Stimulated activated CD4-positive, alpha-beta T cell treated with anti-CD3 and anti-CD28 coated beads, Interleukin-2, amount 100 ng/mL, for 48 hours (primary cell): ENCODE measurements at places on chromosomes 11 and 22.

- DNase-seq, result no peak
Observed at GRCh38 chr11:130042093-130042591, 27.6 kb upstream of the APLP2 start.

GRCh38 chr22:25693268-25693565 lies 48.8 kb upstream of the MYO18B start:
- DNase-seq, result no peak

- no peak for DNase-seq
Observed at GRCh38 chr11:69854713-69855112, 35.5 kb upstream of the FGF3 start.

- DNase-seq, result no peak
Observed at GRCh38 chr11:116852261-116853031, 15.0 kb upstream of the APOA1 start.

- no peak for DNase-seq
Observed at GRCh38 chr22:23684561-23685031, 6.2 kb upstream of the RGL4 start.

DNA sequence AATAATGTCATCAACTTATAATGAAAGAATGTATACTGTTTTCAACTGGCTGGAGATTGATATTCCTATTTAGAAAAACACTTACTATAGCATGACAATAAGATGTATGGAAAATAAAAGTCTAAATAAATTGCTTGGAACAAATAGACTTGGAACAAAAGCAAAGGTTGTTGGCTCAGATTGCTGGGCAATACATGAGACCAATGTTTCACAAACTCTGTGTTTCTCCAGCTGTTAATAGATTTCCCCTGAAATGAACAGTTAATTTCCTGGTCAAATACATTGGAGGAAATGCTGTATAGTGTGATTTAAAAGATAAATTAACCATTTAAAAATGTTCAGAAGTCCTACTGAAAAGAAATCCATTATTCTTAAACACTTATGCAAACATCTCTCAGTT lies 40.1 kb upstream of the CTSC start:
- no peak for DNase-seq

DNA sequence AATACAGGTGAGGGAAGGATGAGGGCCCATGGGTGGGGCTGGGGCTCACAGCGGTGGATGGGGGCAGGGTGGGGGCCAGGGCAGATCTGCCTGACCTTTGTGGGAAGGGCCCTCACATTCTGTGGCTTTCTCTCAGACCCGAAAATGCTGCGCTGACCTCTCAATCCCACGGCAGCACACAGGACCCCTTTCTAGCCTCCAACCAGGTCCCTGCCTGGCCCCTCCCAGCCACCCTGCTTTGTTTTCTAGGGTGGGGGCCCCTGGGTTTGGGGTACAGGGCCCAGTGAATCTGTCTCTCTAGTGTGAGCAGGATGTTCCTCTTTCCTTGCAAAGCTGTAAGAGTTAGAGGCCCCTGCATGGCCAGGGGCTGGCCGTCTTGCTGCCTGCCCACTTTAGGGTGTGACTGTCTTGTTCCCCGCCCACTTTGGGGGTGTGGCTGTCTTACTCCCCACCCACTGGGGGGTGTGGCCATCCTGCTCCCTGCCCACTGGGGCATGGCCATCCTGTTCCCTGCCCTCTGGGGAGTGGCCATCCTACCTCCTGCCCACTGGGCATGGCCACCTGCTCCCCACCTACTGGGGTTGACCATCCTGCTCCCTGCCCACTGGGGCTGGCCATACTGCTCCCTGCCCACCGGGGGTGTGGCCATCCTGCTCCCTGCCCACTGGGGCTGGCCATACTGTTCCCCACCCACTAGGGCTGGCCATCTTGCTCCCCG lies 11.5 kb downstream of the PARVG start:
- DNase-seq, result peak; percentile 41

- no peak for DNase-seq
Observed at GRCh38 chr11:68090706-68091105, 30.5 kb downstream of the CHKA start.

DNA sequence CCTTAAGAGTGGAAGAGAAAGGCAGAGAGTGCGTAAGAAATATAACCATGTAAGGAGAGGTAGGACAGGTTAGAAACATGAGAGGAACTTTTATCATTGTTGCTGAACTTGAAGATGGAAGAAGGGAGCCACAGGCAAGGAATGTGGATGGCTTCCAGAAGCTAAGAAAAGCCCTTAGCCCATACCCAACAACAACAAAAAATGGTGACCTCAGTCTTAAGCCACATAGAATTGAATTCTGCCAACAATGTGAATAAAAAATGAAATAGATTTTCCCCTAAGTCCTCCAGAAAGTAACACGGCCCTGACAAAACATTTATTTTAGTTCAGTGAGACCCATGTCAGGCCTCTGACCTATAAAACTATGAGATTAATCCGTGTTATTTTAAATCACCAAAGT lies 767.3 kb downstream of the FAM181B start:
- no peak for DNase-seq

GRCh38 chr11:42806191-42806590 lies 505.6 kb upstream of the API5 start:
- no peak for DNase-seq

GRCh38 chr11:44805596-44805995 lies 78.8 kb downstream of the TSPAN18 start:
- DNase-seq, result no peak

GRCh38 chr11:32032478-32032877 lies 58.4 kb upstream of the RCN1 start:
- DNase-seq, result no peak

- DNase-seq, result no peak
Observed at GRCh38 chr11:39772525-39773137, 1686.8 kb downstream of the LRRC4C start.

- DNase-seq, result no peak
Observed at GRCh38 chr11:61514050-61514917, 5.7 kb downstream of the LRRC10B start.

- no peak for DNase-seq
Observed at GRCh38 chr11:71466358-71466757, 13.4 kb downstream of the NADSYN1 start.

GRCh38 chr11:100681064-100681502 lies 6.0 kb upstream of the ARHGAP42 start:
- DNase-seq, result no peak

DNA sequence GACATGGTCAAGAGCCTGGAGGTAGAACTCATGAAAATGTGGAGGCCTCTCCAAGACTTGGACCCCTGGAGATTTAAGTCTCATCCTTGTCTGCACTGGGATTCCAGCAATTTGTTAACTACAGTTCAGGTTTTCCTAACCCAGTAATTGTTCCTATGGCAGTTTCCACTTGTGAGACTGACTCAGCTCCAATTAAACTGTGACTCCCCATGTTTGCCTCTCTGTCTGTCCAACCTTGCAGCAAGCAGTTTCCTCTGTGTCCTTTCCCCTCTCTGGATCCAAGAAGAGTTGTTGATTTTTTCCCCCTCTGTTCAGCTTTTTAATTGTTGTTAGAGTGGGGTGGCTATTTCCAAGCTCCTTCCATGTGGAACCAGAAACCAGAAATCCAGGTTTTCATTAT lies 16.2 kb upstream of the ARHGAP20 start:
- no peak for DNase-seq

DNA sequence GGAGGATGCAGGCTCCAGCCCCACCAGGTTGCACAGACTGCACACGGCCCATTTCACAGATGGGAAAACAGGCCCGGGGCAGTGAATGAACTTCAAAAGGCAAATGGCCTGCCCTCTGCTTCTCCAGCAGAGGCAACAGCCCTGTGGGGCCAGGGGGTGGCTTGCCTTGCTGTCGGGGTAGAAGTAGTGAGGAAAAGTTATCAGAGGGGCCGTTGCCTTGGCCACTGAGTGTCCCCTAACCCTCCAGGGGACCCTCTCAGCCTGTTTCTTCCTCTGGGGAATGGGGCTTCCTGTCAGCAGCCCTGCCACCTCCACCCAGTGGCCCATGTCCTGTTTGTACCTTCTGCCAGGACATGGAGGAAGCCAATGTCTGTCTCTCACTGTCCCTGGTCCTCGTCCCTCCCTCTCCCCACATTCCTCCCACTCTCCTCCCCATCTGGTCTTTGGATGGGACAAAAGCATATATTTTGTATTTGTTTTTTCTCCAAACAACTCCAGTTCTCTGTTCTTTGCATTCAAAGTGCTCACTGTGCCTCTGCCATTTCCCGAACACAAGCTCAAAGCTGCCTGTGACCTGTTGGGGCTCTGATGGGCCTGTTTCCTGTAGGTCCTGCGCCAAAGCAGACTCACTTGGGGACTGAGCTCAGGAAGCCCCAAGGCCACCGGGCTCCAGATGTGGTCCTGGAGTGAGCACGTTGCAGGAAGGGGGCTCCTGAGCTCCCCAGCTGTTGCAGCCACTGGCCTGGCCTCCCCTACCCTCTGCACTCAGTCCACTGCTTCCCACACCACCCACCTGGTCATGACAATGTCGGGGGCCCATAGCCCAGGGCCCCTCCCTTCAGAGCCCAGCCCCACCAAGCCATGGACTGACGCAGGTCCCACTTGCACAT lies 9.5 kb downstream of the MAP4K2 start:
- no peak for DNase-seq

GRCh38 chr11:37642296-37642695 lies 1044.3 kb upstream of the RAG2 start:
- no peak for DNase-seq

GRCh38 chr11:13316528-13316961 lies 39.0 kb downstream of the BMAL1 start:
- no peak for DNase-seq

DNA sequence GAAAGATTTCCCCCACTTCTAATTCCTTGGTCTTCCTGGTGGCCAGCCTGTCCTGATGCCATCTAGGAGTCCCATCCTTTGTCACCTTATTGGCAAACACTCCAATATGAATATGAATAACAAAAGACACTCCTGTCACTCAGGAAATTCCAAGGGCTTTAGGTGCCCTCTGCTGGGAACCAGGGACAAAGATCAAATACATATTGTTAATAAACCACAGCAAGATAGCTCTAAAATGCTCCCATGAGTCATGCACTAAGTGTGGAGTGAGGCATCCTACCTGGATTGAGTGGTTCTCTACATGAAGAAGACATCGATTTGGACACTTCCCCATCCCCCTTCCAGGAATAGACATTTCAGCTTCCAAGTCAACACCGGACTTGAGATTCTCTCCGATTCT lies 823.6 kb downstream of the TBC1D22A start:
- no peak for DNase-seq

- DNase-seq, result no peak
Observed at GRCh38 chr22:22897947-22898346, 10.3 kb downstream of the IGLL5 start.

DNA sequence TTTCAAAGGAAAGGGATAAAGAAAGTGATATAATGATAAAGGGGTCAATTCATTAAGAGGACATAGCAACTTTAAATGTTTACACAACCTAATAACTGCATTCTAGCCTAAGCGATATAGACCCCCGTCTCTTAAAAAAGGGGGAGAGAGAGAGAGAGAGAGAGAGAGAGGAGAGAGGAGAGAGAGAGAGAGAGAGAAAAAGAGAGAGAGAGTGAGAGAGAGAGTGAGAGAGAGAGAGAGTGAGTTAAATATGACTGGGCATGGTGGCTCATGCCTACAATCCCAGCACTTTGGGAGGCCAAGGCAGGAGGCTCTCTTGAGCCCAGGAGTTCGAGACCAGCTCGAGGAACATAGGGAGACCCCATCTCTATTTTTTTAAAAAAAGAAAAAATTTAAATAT lies 90.2 kb upstream of the GAL start:
- DNase-seq, result no peak

- DNase-seq, result no peak
Observed at GRCh38 chr11:68669301-68670090, 14.8 kb upstream of the GAL start.

- no peak for DNase-seq
Observed at GRCh38 chr22:24440270-24440717, 12.9 kb downstream of the ADORA2A start.

GRCh38 chr22:46678003-46678657 lies 57.9 kb downstream of the GRAMD4 start:
- no peak for DNase-seq

DNA sequence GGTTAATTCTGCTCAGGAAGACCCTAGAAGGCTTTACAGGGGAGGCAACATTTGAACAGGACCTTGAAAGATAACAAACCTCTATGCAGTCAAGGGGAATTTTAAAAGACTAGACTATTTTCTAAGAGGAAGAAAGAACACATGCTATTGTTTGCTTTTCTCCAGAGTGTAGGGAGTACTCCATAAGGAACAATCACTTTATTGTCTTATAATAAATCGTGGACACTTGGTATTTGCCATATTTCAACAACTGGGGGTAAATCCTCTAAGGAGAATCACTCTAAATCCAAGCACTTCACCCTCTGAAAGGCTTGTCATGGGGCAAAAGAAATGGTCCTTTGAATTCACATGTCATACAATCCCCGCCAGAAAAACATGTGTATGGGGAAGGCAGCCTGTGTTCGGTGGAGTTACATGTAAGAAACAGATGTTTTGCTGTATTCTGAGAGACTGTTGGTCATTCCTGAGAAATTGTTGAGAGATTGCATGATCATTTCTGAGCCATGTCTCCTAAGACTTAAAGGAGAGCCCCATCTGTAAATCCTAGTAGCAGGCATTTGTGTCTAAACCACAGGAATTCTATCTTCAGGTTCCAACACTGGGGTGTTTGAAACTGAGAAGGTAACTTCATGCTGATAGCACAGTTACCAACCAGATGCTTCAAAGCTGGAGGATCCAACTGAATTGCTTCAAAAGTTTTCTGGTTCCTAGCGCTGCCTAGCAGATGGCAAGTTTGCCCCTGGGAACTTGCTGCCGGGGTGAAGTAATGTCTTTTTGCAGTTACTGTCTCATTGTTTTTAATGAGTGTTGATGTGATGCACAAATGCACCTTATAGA lies 66.8 kb downstream of the FZD4 start:
- DNase-seq, result no peak

DNA sequence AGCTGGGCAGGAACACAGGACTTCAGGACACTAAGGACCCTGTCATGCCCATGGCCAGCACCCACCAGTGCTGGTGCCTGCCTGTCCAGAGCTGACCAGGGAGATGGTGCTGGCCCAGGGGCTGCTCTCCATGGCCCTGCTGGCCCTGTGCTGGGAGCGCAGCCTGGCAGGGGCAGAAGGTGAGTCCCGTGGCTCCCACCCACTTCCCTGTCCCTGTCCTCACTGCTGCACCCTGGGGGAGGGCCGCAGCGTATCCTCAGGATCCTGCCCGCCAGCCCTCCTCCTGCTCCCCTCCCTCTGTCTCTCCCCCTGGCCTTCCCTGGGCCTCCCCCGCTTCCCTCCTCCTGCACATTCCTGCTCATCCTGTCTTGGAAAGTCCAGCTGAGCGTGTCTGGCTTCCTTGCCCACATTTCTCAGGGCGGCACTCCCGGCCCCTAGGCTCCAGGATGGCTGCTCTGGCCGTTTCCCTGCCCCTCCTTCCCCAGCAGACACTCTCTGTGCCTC lies 8.7 kb downstream of the CSF2RB start:
- DNase-seq, result no peak

GRCh38 chr11:99069856-99070444 lies 49.2 kb downstream of the CNTN5 start:
- no peak for DNase-seq

DNA sequence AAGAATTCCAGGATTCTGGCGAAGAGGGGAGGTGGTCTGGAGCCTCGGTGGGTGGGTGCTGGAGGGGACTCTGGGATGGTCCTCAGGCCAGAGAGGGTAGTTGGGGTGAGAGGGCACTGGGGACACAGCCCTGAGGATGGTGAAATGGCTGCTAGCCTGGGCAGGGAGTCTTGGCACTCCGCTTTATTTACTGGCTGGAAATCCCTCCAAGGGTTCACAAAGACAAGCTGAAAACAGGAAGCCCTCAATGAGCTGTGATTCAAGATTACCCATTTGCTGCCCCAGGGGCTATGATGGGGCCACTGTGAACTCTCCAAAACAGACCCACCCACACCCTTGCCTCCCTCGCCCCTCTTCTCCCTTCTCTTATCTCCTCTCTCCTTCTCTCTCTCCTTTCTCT lies 71.9 kb downstream of the FBXO7 start:
- DNase-seq, result no peak
